Fibroblast of pulmonary artery (primary cell): ENCODE measurements at places on chromosomes 7 and 10.

DNA sequence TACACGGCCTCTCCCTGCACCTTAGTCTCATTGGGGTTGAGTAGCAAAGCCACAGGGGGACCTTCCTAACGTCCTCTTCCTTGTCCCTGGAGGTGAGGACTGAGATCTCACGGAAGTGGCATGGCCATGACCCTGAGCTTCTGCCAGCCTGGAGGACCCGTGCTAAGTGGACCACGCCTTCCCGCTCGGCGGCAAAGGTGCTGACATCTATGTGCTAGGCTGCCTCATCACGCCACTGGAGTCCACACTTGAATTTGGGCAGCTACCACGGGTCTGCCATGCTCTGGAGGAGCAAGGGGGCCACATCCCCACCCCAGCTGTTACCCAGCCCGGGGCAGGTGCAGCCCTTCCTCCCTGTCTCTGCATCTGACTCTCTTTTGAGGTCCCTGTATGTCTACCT is 15.3 kb downstream of the GHRHR start:
- no peak for DNase-seq

DNA sequence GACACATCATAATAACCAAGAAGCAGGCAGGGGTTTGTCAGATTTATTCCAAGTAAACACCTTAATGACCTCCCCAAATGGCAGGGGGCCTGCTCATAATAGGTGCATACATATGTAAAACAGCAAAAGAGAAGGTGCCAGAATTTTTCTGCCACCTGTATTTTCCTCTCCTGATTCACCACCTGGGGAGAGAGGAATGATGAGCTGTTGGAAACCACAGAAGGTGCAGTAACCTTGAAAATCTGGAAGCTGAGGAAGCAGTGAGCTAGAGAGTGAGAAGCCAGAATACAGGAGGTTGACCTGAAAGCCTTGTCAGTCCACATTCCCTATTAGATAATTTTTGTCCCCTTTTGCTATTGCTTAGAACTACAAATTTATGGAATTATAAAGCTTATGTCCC is 46.2 kb upstream of the PDE1C start:
- DNase-seq, result no peak

DNA sequence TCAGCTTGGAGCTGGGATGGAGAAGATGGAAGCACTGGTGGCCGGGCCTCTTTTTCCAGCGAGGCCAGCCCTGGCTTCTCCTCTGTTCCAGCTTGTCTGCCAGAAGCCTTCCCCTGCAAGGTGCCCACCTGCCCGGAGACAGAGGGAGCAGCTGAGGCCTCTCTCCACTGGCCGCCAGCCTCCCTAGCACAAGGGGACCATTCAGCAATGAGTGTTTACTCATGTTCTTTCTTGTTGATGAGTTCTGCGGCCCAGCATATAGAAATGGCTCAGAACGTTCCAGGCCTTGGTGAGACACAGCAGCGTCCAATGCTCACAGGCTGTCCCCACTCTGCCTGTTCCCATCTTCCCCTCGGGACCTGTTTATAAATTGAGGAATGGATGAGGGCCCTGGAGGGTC is 47.3 kb downstream of the CHST3 start:
- no peak for DNase-seq

GRCh38 chr7:2495418-2496299 is 19.5 kb upstream of the GRIFIN start:
- DNase-seq, result no peak

GRCh38 chr7:33109758-33110238 is 594 bp upstream of the RP9 start:
- DNase-seq, result no peak

DNA sequence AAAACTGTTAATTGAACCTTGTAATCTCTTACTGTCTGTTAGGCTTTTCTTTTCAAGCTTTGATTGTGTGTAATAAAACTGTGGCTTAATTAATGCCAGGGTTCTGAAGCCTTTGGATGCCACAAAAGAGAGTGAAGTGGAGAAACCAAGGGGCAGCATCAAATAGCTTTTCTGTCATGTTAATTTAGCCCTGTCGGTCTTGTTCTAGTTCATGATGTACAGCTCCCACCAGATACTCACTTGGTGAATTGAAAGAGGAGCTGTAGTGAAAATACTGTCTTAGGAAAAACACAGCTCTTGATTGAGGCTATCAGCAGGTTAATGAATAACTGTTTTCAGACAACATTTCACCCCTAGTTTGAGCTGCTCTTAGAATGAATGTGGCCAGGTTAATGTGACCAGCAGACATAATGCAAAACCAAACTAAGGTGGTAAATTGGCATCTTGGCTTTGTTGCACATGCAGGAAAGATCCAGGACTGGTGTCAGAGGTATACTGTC is 94.2 kb downstream of the POLL start:
- no peak for DNase-seq
